ENCODE measurements at places on chromosomes 1 and 21.

DNA sequence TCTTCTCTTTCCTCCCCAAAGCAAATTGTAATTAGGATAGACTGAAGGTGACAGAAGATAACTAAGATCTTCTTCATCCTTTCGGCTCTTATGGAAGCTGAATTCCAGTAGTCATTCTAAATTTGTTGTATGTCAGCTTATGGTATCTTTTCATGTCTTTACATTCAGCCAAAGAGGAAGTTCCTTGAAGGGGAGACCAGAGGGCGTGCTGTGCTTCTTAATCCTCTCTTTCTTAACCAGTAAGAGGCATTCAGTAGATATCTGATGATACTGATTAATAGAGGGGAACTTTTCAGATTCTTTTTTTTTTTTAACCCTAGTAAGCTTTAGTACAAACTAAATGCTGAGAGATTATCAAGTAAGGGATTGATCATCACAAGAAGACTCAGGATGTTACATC, 102.3 kb downstream of the OSBPL9 start:
- no peak for DNase-seq

GRCh38 chr1:97281962-97282361, 560.4 kb downstream of the PTBP2 start:
- DNase-seq: no peak

GRCh38 chr21:44785620-44786335, 15.8 kb downstream of the UBE2G2 start:
- DNase-seq: no peak

DNA sequence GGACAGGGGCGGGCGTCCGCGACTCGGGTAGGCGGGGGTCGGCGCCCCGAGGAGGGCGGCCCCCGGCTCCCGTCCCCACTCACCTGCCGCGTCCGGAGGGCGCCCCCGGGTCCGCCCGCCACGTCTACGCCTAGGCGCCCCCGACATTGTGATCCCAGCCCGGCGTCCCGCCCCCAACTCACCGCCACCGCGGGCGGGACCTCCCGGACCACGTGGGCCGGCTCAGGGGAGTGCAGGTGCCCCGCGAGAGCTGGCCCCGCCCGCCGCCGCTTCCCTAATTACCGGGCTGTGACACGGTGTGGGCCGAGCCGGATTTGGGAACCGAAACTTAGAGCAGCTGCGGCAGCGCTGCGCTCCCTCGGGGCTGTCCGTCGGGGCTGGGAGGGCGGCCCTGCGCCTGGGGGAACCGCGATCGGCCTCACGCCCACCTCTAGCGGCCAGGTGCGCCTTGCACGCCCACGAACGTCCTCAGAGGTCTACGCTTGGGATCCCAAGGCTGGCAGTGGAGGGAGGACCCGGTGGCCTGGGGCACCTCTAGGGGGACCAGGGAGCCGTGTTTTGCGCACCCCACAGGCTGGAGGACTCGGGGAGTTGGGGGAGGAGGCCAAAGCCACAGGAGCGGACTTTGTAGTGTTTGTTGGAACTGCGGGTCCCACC, 521 bp upstream of the NADK start:
- DNase-seq: peak; percentile 99

DNA sequence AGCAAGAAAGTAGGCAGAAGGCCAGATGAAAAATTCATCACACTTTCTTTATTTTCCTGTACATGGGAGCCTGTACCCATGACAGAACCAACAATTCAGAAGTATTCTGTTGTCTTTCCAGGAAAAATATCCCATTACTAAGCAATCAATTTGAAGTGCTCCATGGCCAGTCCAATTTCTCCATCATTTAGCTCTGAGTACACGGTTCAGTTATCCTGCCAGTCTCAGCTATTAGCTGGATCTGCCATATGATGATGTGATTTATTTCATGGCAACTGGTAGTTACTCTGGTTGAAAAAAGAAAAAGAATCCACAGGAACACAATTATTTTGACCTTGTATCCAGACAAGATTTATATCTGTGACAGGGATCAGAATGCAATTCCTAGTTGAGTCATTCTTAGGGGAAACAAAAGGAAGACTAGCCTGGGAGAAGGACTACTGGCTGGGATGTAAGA, 70.6 kb upstream of the GORAB start:
- DNase-seq: no peak

Data from B cell (primary cell).